MCF 10A (cell line): ENCODE measurements at places on chromosomes 16 and 17.

DNA sequence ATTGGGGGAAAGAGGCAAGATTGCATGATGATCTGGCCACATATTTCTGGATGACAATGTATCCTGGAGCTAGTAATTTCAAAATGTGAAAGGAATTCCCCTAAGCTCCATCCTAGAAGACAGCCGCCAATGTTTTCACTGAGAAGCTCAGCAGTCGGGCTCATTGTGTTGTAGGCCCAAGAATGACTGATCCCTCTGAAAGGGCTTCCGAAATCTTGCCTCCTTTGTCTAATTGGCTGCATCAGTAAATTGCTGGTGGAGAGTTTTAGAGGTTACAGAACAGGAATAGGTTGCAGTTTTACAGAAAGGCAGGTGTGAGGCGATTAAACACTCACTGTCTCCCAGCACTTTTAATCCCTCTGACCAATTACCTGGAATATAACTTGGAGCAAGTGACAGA, 464.1 kb upstream of the SALL1 start:
- no peak for DNase-seq

DNA sequence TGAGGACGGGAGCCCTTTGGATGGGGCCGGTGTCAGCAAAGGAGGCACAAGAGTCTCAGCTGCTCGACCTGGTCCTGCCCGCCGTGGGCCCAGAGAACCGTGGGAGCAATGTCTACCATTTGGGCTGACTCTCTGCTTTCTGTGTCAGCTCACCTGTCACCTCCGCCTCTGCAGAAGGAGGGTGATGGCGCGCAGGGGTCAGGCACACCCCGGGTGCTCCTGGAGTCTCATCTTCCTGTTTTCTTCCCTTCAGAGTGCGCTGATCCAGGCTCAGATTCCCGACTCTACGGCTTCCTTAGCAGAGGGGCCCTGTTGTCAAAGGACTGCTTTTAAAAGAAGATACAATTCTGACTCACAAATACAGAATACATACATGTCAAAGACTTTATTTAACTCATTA, 167.1 kb downstream of the BANP start:
- no peak for DNase-seq

DNA sequence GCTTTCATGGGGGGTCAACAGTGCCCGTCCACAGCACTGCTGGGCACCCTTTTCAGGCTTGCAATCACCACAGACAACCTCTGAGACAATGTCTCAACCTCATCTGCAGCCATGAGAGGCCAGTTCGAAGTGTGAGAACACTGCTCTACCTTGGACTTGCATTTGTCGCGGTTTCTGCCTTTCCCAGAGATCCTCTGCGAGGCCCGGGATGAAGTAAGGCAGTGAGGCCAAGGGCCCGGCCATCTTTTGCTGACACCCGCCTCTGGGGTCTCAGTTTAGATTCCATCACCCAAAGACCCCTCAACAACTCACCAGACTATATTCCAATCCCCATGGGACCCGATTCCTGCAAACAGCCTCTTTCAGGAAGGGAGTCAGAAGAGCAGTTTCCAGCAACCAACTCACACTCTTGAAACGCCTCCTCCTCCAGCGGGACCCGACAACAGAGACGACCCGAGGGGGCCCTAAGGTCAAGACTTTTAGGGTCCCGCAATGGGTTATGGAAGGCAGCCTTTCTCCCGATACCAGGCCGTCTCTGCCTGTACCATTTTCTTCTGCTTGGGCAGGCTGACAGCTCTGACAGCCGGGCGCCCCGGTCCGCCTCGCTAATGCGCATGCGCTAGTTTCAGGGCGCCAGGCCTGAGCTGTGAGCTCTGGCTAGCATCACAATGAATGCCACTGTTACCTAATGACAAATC, 576.0 kb downstream of the KCNJ18 start:
- DNase-seq: no peak

DNA sequence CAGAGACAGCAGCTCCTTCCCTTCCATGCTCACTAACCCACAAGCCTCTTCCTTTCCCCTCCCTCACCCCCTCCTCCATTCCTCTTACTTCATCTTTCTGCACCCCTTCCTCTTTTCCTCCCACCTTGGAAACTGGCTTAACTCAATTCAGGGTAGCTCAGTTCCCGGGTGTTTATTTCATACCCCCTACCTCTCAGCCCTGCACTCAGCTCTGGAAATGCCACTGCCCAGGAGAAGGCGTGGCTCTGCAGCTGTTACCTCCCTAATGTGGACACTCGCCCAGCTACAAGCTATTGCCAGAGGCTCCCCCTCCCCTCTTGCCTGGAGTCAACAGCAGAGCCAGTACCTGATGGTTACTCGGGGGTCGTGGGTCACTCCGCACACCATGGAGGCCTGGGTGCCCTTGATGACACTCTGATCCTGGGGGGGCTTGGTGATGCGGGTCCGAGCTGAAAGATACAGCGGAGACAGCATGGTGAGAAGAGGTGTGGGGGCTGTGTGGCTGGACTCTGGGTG, 118.4 kb upstream of the CDC42EP4 start:
- no peak for DNase-seq
